ENCODE measurements at places on chromosomes 2 and 18. TPM values are rescaled to one million over a fixed set of nuclear protein-coding genes. Genes with fewer than 3 reads are reported as not detected.

DNA sequence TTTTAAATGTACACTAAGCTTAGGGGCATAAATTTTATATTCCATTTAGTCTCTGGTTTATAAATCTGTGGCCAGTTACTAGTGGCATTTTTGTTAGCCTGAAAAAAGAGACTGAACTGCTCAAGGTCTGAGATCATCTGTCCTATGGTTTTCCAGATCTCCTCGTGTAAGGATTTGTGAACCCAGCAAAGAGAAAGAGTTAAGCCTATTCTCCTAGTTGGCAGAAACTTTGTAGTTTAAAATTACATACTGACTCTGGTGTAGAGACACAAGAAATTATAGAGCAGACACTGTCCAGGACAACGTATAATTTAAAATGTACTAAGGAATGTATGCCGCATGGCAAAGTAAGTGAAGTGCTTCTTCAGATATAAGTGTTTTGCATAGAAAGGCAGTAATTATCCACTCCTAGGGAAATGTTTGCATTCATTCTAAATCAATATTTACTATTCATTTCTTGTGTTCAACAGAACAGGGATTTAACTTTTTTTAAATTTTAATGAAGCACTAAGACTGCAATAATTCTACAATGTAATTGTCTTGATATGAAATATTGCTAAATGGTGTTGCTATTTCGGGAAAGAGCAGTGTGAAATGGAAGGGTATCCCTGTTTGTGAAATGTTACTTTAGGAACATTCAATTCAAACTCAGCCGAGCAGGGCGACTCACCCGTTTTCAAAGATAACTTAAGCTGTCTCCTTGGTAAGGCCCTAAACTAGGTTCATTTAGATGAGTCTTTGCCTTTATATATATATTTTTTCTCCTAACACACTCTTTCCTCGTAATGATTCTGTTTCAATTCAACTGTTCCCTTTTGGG, 508.4 kb upstream of the ZEB2 start:
- no peak for DNase-seq

- no peak for DNase-seq
Measured at GRCh38 chr2:237181844-237182243, 96.2 kb downstream of the COPS8 start.

DNA sequence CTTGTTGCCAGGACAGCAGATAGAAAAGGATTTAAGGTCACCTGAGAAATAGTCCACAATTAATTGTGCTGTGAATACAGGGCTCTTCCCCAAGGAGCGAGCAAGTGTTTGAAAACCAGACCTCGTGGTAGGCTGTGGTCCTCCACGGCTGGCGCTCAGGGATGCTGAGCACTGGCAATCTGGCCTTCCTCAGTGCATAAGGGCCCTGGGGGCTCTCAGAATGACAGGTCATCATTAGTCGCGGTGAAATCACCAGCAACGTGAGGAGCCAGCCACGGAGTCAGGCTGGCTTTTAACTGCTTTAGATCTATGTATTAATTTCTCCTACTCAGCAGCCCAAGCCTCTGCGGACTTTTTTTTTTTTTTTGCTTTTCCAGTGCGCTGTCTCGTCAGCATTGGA, 148.5 kb downstream of the FHOD3 start:
- DNase-seq: no peak

The STON1 gene
- total RNA-seq: 19.1 TPM

The STPG4 gene
- not detected for total RNA-seq

All from left cardiac atrium (tissue), 4 donors.